ENCODE measurements at places on chromosomes 3 and 15.

DNA sequence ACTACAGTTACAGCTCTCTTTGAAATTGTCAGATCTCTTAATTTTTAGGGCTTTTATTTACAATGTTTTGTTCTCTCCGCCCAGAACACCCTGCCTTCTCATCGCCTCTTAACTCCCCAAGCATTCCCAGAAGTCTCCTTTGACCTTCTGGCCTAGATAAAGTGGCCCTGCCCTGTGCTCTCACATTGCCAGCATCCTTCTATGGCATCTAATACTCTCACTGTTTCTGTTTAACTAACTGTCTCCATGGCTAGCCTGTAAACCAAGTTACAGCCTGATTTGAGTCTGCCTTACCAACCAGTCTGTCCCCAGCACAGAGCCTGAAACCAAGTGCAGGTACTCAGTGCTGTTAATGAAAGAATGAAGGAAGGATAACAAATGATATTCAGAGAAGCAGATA, 19.9 kb downstream of the COL8A1 start:
- no peak for DNase-seq

DNA sequence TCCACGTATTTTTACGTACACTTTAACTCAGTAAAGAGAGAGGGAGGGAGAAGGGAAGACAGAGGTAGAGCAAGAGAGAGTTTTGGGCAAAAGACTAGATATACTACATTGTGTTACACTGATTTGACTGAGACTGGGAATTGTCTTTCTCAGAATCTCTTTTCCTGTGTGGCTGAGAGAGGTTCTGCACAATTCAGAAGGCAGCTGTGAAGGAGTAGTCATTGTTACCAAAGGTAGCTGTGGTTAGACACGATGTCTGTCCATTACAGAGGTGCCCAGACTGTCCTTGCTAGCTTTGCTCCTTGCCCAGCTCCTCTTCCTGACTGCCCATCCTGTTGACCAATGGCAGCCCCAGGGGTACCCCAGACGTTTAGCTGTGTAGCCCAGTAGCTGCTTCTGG, 577.5 kb upstream of the CBLB start:
- no peak for DNase-seq

GRCh38 chr3:35071772-35072171, 567.6 kb upstream of the ARPP21 start:
- DNase-seq: no peak

DNA sequence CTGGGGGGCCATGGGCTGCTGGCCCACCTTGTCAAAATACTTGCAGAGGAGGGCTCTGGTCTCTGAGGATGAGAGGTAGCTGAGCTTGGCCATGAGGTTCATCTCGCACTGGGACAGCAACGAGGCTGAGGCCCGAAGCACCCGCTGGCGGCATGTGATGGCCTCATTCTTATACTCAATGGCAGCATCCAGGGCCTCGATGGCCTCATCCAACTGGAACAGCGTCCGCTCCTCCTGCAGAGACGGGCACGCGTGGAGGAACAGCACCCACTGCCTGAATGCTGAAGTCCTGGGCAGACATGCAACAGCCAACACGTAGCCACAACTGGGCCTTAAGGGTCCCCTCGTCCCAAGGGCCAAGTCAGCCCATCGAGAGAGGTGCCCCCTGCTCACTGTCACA, 25.0 kb downstream of the KIF7 start:
- DNase-seq: no peak

DNA sequence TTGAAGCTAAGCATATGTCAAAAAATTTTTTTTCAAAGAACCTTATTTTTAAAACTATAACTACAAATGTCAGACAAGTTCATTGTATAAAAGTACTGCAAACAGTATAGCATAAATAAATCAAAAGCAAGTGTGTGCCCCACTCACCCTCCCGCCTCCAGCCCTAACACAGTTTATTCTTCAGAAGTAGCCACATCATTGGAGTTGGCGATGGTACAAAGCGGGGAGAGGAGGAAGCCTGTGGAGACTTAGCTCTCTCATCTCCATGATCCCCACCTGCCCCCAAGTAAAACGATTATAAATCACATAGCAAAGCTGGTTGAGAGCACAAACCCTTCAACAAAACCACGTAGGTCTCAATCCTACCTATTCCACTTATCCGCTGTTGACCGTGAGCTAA, 33.6 kb downstream of the FOXP1 start:
- no peak for DNase-seq

- DNase-seq: no peak
Measured at GRCh38 chr3:157290766-157291165, 130.8 kb upstream of the CCNL1 start.

DNA sequence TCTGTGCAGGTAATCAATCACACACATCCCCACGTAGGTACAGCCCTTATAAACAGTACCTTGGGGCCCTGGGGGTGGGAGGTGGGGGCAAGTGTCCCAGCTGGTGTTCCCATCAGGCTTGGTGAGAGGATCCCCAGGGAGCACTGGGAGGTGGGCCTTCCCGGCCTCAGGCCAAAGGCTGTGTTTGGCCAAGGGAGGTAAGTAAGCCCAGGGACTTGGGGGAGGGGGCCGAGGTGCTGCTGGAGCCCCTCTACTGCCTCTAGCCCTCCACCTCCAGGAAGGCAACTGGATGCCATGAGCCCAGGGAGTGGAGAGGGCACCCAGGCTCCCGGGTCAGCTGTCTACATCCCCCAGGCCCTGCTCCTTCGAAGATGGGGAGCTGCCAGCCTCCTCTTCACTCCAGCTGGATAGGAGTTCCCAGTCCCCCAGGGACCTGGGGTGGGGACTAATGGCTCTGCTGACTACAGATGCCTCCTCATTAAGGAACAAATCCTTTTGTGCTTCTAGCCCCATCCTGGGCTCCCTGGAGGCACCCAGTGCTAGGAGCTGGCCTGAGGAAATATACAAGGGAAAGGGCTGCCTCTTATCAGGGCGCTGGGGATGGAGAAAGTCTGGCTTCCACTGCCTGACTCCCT, 33.1 kb downstream of the RNU5B-1 start:
- no peak for DNase-seq

DNA sequence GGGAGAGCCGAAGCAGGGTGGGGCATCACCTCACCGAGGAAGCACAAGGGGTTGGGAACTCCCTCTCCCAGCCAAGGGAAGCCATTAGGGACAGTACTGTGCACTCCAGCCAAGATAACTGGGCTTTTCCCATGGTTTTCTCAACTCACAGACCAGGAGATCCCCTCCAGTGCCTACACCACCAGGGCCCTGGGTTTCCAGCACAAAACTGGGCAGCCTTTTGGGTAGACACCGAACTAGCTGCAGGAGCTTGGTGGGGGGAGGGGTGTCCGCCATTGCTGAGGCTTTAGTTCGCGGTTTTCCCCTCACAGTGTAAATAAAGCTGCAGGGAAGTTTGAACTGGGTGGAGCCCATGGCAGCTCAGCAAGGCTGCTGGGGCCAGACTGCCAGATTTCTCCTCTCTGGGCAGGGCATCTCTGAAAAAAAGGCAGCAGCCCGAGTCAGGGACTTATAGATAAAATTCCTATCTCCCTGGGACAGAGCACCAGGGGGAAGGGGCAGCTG, 129.6 kb upstream of the LMCD1 start:
- no peak for DNase-seq

DNA sequence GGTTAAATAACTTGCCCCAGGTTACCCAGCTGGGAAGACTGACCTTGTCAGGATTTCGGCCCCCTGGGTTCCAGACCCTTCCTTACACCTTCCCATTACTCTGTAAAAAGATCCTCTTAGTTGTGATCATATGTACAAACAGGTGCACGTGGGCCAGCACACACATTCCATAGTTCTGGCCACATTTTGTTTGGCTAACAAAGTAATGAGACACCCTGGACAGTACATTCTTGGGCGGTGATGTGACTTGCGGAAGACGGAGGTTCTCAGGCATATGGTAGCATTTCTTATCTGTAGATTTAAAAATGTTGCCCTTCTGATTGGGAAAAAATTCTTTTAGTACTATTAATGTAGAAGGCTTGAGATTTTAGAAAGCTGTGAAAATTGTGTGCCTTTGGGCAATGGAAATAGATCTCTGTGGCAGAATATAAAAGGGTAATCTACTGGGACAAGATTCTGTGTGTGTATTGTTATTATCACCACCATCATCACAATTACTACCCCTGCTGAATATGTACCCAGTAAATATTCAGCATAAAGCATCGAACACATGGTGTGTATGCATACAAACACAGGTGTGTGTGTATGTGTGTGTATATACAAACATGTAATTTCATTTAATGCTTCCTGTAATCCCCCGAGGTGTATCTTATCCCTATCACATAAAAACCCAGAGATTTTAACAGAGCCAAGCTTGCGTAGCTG, 205.4 kb upstream of the UBE2E1 start:
- DNase-seq: no peak

- DNase-seq: peak; percentile 39
Measured at GRCh38 chr3:172102123-172102882, 62.9 kb downstream of the FNDC3B start.

DNA sequence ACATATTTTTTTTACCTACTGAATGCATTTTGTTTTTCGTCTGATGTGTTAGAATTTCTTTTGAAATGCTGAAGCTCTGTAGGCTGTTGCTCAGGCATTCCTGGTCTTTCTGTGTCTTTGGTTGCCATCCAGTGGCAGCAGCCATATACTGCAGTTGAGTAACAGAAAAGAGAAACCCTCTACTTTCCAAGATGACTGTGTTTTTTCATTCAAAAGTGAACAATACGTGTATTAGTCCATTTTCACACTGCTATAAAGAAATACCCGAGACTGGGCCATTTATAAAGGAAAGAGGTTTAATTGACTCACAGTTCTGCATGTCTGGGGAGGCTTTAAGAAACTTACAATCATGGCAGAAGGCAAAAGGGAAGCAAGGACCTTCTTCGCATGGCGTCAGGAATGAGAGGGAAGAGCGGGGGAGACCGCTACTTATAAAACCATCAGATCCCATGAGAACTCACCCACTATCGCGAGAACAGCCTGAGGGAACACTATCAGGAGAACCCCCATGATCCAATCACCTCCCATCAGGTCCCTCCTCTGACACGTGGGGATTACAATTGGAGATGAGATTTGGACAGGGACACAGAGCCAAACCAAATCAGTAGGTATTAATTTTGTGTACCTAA, 4.7 kb upstream of the GOLGA8B start:
- DNase-seq: peak; percentile 68

- DNase-seq: no peak
Measured at GRCh38 chr3:60497902-60498301, 753.4 kb downstream of the FHIT start.

GRCh38 chr3:129030611-129031010, 29.5 kb downstream of the EFCC1 start:
- no peak for DNase-seq

- DNase-seq: no peak
Measured at GRCh38 chr15:94588993-94589392, 357.6 kb downstream of the MCTP2 start.

- DNase-seq: no peak
Measured at GRCh38 chr3:184186184-184186901, at the start of gene ABCF3. ABCF3 (plus strand) TSS chr3:184186199; CDS start chr3:184186208, 9 bp downstream.

DNA sequence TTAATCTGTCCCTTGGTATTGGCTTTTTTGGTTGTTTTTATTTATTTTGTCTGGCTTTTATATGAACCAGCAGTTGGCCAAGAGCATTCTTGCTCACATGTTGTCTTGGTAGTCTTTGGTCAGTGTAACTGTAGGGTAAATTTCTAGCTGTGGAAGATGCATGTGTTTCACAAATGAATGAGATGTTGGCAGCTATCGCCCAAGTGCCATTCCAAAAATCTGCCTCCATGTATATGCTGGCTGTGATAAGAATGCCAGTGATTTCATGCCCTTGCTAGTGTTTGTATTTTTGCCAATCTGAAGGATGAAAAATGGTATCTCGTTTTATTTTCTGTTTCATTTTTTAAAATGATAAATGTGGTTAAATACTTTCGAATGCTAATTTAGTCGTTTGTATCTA, 50.1 kb downstream of the TLNRD1 start:
- DNase-seq: no peak

GRCh38 chr3:196501316-196502044, 2.1 kb downstream of the RNF168 start:
- DNase-seq: peak; percentile 33

GRCh38 chr15:70299931-70300869, 202.5 kb upstream of the TLE3 start:
- DNase-seq: peak; percentile 84

GRCh38 chr3:4748127-4748526, 231.1 kb upstream of the BHLHE40 start:
- no peak for DNase-seq

- DNase-seq: no peak
Measured at GRCh38 chr3:58537412-58538301, 667 bp upstream of the ACOX2 start.

- DNase-seq: no peak
Measured at GRCh38 chr3:117036259-117036799, 326.8 kb downstream of the TUSC7 start.

DNA sequence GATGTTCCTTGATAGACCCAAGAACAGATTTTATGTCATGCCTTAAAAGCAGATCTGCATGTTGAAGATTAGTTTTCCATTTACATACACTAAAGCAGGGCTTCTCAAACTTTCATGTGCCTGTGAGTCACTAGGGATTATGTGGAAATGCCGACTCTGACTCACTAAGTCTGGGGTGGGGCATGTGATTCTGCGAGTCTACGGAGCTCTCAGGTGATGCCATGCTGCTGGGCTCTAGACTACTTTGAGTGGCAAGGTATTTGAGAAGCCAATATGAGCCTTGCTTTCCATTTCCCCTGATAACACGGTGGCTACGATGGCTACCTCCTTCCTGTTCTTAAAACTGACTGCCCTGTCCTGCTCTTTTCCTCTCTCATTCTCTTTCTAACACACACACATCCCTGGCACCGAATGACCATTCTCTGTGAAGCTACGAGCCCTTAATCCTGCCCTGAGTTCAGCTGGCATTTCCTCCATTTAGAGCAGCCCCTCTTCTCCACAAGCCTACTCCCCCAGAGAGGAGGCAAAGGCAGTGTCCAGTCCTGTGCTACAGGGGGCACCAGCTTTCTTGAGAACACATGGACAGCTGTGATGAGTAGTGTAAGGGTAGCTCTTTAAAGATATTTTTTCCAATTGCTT, 39.7 kb upstream of the PYGO1 start:
- DNase-seq: no peak

Data from stimulated activated CD4-positive, alpha-beta T cell treated with anti-CD3 and anti-CD28 coated beads, Interleukin-15, amount 100 ng/mL, for 24 hours (primary cell).